Dorsolateral prefrontal cortex (tissue), 122 donors: ENCODE measurements at places on chromosomes 2 and 18. TPM values are rescaled to one million over a fixed set of nuclear protein-coding genes. Genes with fewer than 3 reads are reported as not detected.

HOXD9 gene
- not detected for total RNA-seq

CEBPZOS gene
- 54.9 TPM for total RNA-seq

SMIM21 gene
- total RNA-seq, result not detected

OSBPL6 gene
- total RNA-seq, result 36.0 TPM

MYO5B gene
- 5.4 TPM for total RNA-seq
